NCI-H1436 treated with DMSO at 0.1 percent for 48 hours (cell line): ENCODE measurements at places on chromosomes 4 and X.

DNA sequence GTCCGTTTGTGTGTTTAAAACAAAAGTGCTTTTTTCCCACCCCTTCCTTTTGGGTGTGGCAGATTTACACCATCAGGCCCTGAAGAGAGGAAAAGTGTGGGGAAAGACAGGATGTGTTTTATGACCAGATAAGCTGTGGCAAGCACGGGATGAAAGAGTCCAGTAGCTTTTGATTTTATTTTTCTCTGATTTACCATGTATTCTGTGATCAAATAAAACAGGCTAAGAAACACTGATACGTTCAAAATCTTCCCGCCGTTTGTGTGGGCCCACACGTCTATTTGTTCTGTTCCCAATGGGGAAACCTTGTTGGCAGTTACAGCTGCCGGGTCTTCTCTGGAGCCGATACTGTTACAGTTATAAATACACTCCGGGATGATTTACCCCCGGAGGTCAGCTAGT, 10.8 kb downstream of the LRP2BP start:
- no peak for DNase-seq

- DNase-seq = no peak
Observed at GRCh38 chr4:38280323-38280706, 320.1 kb downstream of the PTTG2 start.

GRCh38 chrX:10288373-10288975, 131.7 kb downstream of the CLCN4 start:
- no peak for DNase-seq

- DNase-seq = no peak
Observed at GRCh38 chr4:111924696-111925095, 220.6 kb upstream of the FAM241A start.

DNA sequence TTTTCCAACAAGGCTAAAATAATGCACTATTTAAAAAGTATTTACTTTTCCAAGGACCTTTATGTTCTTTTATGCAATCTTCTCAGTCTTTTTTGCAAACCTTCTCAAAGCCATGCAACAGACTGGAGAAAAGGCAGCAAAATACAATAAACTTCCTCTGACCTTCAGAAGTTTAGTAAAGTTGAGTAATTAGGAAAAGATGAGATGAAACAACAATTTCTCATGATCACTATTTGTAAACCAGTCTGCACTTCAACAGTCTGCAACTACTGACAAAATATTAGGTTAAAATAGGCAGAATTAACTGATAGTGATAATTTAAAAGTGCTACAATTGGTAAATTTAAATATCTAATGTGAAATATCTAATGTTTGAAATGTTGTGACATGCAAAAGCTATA, 884.9 kb upstream of the PCDH10 start:
- DNase-seq = no peak

DNA sequence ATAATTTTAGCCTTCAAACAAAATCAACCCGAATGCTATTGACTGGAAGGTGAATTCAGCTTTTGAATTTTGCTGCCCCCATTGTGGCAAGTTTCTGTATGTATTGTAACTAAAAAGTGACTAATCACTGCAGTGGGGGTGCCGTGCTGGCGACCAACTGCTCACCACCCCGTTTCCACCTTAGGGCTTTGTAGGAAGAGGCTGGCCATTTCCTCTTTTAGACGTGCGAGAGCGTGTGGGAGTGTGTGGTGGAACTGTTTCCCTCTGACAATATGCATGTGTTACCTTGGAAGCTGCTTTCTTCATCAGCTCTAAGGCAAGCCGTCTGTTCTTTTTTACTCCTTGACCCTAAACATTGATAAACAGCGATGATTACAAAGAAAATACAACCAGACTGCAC, 78.8 kb downstream of the SEL1L3 start:
- no peak for DNase-seq

GRCh38 chrX:17655211-17656034, 81.9 kb upstream of the SCML1 start:
- no peak for DNase-seq

- DNase-seq = no peak
Observed at GRCh38 chr4:152929888-152930287, 6.2 kb upstream of the FHDC1 start.

DNA sequence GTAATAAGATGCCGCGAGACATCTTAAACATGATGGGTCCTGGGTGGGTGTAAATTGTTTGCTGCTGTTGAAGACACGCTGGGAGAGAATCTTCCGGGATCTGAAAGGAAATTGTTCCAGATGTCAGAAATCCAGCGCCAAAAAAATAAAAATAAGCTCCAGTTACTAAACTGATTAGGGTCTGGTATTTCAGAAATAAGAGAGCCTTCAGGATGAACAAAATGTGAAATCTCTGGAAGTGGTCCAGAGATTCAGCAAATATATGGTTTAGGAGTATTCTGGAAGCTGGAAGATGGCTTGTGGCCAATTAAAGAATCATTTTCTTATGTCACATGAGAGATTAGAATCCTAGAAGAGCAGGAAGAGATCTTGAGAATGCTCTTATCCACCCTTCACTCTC, 75.8 kb upstream of the NHS start:
- no peak for DNase-seq

DNA sequence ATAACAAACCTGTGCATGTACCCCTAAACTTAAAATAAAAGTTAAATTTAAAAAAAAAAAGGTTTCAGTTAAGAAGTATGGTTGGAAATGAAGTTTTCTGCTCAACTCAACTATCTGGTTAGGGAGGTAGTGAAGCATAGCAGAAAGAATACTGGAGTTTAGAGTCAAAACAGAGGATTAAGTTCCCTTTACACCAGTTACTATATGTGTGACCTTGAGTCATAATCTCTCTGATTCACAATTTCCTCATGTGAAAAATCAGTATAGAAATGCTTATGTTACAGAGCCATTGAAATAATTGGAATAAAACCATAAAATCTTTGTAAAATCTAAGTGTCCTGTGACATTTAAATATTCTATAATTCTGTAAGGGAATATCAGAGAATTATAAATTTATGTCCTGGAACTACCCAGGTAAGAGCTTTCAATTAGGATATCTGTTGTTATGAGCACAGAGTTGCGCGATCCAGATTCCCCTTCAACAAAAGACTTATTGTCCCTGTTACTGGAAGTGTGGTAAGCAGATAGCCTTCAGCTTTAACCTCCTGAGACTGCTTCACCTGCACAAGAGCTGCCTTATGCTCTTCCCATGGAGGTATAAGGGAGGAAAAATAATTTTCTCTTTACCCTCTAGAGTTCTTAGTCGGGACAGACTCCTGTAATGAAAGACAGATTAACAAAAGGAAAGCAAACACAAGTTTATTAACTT, 203.8 kb upstream of the NRK start:
- no peak for DNase-seq

GRCh38 chrX:125681058-125681457, 361.4 kb downstream of the TEX13C start:
- no peak for DNase-seq
